ENCODE measurements at places on chromosomes 12 and 14.

DNA sequence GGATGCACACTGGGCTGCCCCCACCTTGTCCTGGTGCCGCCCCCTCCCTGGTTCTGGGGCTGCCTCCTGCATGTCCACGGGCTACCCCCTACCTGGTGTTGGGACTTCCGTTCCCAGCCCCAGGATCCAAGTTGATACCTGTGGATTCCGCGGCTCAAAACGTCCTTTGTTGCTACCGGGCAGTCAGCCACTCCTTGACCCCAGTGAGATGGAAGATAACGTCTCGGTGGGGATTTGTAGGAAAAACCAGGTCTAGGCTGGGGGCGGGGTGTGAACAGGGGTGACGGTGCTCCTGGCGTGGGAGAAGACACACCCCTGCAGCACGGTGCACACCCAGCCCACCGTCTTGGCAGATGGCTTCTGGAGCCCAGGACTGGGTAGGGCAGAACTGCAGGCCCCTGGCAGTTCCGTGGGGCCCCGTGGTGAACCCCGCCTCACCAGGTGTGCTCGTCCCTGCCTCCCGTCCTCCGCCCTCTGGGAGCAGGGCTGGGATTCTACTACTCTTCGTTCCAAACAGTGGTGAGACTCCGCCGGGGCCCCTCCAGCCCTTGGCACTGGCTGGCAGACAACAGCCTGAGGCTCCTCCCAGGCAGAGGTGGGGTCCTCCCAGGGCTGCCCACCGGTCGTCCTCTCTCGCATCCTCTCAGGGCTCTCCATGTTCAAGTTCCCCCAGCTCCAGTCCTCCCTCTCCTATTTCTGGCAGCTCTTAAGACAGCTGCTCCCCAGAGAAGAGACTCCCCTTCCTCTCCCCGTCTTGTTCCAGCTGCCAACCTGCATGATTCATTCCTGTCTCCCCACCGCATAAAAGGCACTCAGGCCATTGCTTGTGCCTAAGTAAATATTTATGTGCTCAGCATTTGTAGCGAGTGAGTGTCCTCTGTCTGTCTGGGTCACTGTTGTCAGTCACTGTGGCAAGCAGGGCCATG lies 75.5 kb downstream of the FBXL14 start:
- no peak for DNase-seq

DNA sequence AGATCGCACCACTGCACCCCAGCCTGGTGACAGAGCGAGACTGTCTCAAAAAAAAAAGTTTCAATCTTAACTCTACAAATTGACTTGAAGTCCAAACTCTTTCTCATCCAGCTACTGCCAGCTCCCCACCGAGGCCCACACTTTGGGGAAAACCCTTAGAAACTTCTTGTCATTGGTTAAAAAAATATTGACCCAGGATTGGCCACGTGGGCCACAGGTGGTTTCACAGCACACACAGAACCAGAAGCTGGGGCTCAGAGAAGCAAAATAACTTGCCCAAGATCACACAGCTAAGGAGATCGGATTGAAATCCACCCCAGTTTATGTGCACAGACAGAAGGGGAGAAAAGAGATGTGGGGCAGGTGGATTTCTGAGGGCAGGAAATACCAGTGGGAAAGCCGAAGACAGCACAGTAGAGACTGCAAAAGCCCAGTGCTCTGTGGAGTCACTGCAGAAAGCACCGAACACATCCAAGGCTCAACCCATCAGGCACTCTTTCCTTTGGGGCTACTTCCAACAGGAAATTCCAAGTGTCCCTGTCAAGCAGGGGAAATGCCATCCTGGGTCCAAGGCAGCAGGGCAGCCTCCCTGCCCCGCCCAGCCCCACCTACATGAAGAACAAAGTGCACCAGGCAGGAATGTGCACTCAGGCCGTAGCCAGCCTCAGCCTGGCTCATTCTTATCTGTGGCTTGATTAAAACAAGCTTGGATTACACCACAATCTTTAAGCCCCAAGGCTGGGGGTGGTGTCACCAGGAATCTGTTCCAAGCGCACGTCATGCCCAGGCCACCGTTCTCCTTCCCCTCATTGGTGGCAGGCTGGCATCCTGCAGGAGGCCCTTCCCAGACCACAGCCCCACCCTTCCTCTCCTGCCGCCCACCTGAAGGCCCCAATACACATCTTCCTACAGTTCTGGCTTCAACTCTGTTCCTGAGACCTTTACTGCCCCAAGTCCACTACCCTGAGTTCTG lies 72.5 kb downstream of the ITPK1 start:
- no peak for DNase-seq

GRCh38 chr14:81450100-81450531 lies 50.0 kb upstream of the STON2 start:
- peak; percentile 28 for DNase-seq

GRCh38 chr12:106791531-106791930 lies 17.0 kb downstream of the RIC8B start:
- DNase-seq = no peak

- DNase-seq = no peak
Observed at GRCh38 chr12:953776-954175, 4.3 kb upstream of the RAD52 start.

DNA sequence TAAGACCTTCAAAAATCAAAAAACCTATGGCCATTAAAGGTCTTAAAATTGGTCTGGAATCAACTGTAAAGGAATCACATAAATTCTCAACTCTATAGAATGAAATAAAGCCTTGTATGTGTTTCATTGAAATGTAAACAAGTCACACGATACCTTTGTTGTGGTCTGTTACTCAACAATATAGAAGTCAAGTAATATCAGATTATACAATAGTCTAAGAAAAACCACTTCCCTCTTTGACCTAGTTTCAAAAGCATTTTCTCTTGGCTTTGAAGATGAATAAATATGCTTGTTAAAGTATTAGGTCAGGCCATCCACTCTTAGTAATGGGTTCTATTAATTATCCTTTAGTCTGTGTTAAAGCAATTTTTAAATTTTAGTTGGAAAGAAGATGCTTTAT lies 79.8 kb upstream of the DIO2 start:
- no peak for DNase-seq

DNA sequence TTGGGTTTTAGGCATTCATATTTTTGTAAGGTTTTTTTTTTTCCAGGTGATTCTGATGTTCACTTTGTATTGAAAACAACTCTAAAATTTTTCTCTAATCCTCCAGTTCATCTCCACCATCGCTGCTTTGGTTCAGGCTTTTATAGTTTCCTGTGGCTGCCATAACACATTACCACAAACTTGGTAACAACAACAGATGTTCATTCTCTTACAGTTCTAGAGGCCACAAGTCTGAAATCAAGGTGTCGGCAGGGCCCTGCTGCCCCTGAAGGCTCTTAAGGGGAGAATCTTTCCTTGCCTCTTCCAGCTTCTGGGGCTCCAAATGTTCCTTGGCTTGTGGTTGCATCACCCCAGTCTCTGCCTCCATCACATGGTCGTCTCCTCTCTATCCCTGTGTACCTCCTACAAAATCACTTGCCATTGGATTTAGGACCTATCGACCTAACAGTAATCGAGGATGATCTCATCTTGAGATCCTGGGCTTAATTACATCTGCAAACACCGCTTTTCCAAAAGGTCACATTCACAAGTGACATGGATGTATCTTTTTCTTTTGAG lies 55.2 kb downstream of the PELI2 start:
- no peak for DNase-seq
